Pulmonary artery endothelial cell (primary cell): ENCODE measurements at places on chromosomes 6 and 20. TPM values are rescaled to one million over a fixed set of nuclear protein-coding genes. Genes with fewer than 3 reads are reported as not detected.

DNA sequence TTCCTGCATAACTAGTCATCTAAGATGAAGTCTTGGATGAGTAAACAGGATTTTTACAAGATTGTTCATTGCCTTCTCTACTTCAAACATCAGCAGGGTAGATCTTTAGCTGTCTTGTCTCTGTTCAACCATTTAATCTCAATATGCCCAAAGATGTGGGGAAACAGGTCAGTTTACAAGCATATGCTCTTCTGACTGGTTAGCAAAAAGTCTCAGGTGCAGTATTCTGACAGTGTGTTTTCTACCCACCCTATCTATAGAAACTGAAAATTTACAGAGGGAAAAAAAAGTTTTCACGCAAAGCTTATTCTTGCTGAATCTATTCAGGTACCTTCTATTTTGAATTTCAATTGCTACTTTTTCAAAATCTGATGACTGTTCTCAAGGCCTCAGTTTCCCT, 29.0 kb downstream of the MAP3K5 start:
- DNase-seq, result no peak

DNA sequence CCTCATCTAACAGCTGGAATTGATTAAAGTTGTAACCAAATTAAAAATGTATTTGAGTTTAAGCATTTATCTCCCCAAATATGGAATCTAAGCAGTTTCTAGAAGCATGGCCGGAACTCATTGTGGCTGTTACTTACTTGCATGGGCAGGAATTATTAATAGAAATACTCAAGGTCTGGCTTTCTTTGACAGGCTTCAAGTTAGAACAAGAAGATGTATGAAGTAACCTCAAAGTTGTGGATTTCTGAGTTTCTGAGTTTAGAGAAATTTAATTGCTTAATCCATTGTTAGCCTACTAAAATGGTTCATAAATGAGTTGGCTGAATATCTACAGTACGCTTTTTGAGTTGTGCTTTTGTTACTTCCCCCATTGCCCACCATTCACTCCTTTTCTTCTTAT, 7.7 kb downstream of the CARMIL1 start:
- no peak for DNase-seq

DNA sequence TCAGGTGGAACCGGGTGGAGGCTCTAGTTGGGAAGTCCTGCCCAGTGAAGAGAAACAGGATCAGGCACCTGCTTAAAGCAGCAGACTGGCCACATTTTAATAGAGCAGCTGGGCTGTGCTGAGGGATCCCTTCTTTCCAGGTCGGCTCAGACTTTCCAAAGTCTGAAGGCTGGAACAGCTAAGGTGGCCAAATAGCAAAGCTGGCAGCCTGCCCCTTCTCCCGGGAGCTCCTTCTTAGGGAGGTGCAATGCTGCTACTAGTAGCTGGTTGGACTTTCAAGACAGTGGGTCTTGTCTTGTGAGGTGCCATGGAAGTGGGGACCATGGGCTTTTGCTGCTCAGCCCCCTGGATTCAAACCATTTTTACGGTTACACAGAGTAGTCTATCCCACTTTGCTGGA, 30.7 kb upstream of the CST5 start:
- no peak for DNase-seq

DNA sequence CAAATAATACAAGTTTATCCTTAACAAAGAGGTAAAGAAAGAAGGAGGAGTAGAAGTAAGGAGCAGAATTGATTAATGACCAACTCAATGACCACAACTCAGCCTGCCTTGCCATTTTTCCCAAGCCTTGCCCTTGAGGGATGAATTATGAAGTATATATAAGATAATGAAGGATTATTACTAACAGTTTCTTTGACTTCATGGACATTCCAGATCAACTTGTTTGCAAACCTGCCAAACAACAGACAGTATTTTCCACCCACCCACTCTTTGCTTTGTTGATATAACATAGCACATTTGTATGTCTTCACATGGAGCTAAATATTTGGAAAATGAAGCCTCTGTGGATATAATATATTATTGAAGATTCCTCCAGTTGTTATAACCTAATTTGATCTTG, 9.9 kb upstream of the C6orf141 start:
- no peak for DNase-seq

DNA sequence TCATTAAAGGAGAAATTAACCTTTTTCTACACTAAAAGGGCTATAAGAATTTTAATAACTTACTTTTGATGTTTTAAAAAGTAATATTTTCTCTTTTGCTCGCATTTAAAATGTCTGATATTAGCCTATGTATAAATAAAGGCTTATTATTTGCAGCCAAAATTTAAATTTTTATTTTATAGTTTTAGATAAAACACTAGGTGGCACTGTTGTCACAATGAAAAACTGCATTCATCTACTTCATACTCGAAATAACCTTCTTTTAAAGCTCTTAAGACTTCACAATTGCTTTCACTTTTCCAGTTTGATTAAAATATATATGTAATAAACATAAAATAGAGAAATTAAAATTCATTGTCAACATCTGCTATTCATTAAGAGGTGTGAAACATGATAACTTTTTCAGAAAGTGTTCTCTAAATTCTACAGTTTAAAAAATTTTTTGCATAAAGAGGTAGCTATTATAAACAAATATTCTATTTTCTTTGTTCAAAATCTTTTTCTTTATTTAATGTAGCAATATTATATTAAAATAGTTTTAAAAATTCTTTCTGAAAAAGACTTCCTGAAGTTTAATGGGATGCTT, 78.8 kb upstream of the DEFB112 start:
- DNase-seq, result no peak

- DNase-seq, result no peak
Observed at GRCh38 chr6:37188962-37189510, 19.1 kb downstream of the PIM1 start.

GRCh38 chr6:3623451-3624249, 127.9 kb downstream of the PXDC1 start:
- no peak for DNase-seq

- no peak for DNase-seq
Observed at GRCh38 chr6:3915076-3915791, 66.1 kb downstream of the FAM50B start.

DNA sequence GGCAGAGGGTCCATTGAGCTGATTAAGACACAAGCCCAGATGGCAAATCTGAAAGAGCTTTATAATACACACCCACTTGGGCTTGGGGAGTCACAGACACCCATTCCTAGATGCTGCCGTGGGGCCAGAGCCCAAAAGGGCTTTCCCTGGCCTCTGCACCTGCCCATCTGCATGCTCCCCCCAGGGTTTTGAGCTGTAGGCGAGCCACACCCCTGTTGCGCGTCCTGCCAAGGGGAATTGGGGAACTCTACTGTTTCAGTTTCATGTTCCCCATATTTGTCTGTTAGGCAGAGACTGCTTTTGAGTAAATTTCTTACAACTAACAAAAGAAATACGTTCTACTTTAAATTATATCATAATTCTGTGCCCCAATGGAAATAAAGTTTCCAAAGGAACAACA, 52.9 kb upstream of the FNDC1 start:
- no peak for DNase-seq

GRCh38 chr6:47298475-47298874, 11.2 kb downstream of the TNFRSF21 start:
- no peak for DNase-seq

- DNase-seq, result no peak
Observed at GRCh38 chr20:38164069-38164468, 1.0 kb downstream of the TGM2 start.

- DNase-seq, result no peak
Observed at GRCh38 chr6:143135325-143135724, 74.6 kb downstream of the AIG1 start.

GRCh38 chr6:116741571-116741970, 23.9 kb downstream of the FAM162B start:
- peak; percentile 20 for DNase-seq

GRCh38 chr20:53786071-53786444, 192.4 kb upstream of the ZNF217 start:
- DNase-seq, result no peak

GRCh38 chr20:54665812-54666211, 190.4 kb downstream of the DOK5 start:
- no peak for DNase-seq

GRCh38 chr20:59645761-59646171, 41.4 kb downstream of the PHACTR3 start:
- no peak for DNase-seq

DNA sequence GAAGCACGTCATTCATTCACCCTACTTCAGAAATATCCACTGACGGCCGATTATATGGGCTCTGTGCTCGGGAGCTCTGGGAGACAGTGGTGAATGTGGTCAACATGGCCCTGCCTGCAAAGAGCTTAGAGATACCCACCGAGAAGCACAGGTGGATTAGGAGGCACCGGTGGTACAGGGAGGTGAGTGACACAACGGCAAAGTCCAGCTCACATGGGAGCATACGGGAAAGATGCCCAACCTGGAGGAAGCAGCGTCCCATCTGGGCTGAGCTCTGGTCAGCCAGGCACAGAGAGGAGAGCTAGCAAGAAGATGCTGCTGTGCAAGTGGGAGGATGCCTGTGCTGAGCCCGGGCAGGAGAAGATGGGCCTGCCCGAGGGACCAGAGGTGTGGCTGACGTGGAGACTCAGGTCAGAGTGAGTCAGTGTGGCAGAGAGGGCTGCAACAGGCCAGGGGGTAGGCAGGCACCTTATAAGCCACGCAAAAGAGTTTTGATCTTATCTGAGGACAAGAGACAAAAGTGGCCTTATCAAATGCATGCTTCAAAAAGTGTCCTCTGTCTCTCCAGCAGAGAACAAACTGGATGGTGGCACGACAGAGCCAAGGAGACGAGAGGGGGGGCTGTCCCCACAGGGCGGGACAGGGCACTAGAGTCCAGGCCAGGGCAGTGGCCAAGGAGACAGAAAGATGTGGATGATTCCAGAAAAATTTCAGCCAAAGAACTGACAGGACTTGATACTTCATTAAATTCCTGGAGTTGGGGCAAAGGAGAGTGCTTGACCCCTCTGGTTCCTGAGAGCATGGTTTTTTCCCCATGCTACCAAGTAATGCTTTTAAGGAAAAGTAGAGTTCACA, 214.6 kb upstream of the SNX9 start:
- no peak for DNase-seq

GRCh38 chr6:78910010-78910409, 42.7 kb downstream of the IRAK1BP1 start:
- DNase-seq, result no peak

Gene GSTA1
- not detected in 2 replicates for total RNA-seq

Gene OPN5
- total RNA-seq, result not detected in 2 replicates

Gene FAM217A
- total RNA-seq, result not detected in 2 replicates

Gene PCED1A
- total RNA-seq, result 10.9 and 18.5 TPM in 2 replicates

Gene CFAP61
- total RNA-seq, result not detected in 2 replicates

Gene SEMG1
- not detected in 2 replicates for total RNA-seq

Gene ZC2HC1B
- total RNA-seq, result not detected in 2 replicates

Gene PRSS16
- total RNA-seq, result not detected in 2 replicates

Gene LYRM4
- total RNA-seq, result 20.4 and 23.3 TPM in 2 replicates

Gene HLA-DPB1
- 0.46 and 10.3 TPM in 2 replicates for total RNA-seq
